ENCODE measurements at places on chromosomes 5 and 9.

DNA sequence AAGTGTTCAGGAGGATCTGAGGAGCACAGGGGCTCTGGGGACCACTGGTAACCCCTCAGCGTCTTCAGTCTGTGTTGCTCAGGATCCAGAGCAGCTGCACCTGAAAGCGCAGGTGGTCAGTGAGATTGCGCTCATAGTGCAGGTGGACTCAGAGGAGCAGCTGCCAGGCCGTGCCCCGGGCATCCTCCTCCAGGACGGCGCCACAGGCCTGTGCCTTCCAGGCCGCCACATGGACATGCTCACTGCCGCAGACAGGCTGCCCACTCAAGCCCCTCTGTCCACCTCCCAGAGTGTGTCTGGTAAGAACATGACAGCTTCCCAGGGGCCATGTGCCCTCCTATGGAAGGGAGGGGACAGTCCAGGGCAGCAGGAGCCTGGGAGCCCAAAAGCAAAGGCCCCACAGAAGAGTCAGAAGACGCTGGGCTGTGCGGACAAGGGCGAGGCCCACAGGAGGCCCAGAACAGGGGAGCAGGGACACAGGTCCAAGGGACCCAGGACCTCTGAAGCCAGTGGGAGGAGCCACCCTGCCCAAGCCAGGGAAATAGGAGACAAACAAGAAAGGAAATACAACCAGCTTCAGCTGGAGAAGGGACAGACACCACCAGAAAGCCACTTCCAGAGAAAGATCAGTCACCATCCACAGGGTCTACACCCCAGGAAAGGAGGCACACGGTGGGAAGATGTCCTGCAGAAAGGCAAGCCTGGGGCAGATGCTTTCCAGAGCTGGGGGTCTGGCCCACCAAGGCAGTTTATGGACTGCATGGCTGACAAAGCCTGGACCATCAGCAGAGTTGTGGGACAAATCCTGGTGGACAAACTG, 5.2 kb downstream of the SPATA31E1 start:
- no peak for DNase-seq

DNA sequence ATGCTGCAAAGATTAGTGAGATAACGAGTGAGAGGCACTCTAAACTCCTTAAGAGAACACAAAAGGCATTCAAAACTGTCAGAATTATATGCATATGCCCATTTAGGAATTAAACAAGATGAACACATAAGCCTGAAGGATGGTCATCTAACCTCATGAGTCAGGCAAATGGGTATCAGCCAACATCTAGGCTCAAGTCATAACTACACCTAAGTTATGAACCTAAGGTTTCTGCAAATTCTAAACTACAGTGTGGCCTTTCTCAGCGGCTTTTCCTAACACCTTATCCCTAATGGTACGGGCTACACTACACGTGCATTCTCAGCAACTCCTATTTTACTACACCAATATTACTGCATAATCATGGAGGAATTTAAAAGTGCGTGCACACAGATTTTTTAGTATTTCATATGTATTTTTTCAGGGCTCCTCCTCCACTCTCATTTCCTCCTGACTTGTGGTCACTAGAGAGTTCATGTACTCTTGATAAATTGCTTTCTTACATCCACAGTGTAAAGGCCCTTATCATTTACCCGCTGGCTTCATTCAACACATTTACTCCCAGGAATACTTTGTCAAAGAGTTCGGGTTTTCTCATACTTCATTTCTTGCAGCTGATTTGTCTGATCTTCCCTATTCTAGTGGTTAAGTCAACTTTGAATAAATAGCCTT, 316.5 kb downstream of the BNC2 start:
- DNase-seq, result no peak

GRCh38 chr9:4690144-4690543, 10.8 kb downstream of the CDC37L1 start:
- DNase-seq, result no peak

- DNase-seq, result peak; percentile 68
Observed at GRCh38 chr5:64330728-64331231, 165.1 kb downstream of the RNF180 start.

- DNase-seq, result no peak
Observed at GRCh38 chr5:419970-420369, 23.0 kb upstream of the EXOC3 start.

GRCh38 chr5:16669776-16670175, 53.0 kb upstream of the RETREG1 start:
- no peak for DNase-seq

DNA sequence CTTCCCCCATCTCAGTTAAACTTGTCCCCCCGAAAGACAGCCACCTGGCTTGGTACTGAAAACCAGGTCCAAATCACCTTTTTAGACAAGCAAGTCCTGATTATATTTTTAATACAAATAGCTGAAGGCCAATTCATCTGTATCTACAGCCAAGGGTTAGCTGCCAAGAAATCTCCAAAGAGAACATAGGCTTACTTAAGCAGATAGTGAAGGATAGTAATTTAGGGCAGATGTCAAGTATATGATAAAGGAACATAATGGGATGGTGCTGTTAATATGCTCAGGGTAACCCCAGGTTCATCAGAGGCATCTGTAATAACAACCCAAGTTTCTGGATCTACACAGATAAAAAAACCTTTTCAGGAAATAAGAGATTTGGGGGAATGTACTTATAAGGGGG, 133.0 kb downstream of the EBF1 start:
- DNase-seq, result no peak

DNA sequence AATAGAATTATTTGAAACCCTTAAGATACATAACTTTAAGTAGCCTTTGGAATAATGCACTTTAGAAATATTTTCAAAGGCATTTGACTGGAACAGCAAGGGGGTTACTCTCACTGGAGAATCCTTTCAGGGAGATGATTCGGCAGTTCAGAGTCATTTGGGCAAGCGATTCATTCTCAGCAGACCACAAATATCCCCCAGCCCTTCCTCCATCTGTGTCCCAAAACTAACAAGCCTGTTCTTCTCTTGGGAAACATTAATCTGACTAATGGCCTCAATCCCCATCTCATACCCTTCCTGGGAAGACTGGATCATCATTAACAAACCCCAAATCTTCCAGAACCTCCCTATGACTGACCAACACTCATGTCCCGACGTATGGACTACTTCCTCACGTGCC, 65.8 kb upstream of the S1PR3 start:
- no peak for DNase-seq
